Esophagus squamous epithelium (tissue), 5 donors: ENCODE measurements at places on chromosomes 1 and 21.

GRCh38 chr1:53603431-53603830, 135.5 kb downstream of the GLIS1 start:
- no peak for DNase-seq

DNA sequence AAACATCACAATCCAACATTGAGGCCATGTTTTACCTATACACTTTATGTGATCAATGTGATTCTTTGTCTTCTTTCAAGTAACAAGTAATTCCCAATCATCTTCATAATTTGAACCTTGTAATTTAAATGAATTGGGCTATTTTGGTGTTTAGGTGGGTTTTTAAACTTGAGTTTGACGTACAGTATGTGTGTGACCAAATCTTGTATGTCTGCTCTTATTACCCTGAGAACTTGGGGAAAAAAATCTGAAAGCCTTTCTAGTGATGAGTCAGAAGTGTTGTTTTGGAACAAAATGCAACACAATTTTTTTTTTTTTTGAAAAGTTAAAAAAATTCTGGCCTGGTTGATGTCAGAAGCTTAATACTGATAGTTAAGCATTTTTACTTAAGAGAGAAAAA, 68.5 kb downstream of the HHAT start:
- no peak for DNase-seq

DNA sequence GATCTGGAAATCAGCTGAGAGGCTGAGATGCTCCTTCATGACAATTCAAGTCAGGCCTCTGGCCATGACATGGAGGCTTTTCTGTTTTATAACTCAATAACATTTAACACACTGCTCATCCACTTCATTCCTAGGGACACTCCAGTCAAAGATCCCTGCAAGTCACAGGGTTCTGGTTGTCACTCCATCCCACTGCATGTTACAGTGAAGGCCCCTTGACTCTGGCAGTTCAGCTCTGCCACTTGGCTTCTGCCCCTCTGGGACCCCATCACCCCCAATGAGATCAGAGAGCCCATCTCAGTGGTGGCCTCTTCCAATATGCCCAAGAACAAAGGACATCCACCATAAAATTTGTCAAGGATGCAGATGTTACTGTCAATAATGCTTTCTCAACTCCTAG, 10.0 kb upstream of the FAM110D start:
- DNase-seq: no peak

GRCh38 chr1:30447080-30447479, 276.3 kb downstream of the MATN1 start:
- no peak for DNase-seq

DNA sequence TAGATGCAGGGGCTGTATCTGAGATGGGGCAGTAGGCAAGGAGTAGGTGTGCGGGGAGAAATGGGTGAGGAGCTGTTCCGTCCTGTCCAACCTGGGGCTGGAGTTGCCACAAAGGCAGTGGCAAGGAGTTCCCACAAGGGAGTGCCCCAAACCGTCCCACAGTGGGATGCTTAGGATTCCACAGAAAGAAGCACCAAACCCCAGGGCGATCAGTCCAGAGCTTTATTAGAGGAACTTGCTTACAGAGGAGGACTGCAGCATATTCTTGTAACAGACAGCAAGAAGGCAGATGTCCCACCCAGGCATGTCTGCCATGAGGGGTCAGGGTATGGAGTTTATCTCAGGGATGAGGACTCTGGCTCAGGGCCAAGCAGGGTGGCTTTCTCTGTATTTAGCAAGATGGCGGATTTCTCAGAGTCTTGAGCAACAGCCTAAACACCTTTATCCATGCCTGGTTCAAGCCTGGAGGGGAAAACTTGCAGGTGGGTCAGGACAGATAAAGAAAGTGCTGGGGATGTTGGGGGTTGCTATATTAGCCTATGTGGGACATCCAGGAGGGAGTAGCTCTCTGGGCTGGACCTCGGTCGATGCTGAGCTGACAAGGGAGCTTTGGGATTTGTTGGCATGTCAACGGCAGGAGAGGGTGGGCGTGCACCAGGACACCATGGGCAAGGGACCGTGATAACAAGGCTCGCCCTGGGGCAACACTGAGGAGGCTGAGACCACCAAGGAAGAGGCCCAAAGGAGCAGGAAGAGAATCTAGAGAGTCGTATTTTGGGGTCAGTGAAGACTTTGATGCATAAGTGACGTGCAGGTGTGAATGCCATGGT, 32.8 kb downstream of the OBSCN start:
- DNase-seq: no peak

DNA sequence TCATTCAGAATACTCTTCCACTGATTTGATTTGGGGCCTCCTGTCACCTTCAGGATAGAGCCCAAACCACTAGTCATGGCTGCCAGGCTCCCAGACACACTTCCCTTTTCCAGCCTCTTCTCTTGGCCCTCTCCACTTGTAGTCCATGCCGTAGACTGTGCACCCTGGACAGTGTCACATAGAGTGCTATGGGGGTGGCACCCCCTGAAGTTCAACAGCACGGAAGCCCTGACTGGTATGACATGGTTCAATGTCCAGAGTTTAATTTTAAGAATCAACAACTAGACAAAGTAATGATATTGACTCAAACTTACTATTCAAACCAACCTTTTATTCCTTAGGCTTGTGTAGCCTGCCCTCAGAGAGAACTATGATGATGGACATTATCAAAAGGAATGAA, 22.3 kb downstream of the FMO2 start:
- no peak for DNase-seq

DNA sequence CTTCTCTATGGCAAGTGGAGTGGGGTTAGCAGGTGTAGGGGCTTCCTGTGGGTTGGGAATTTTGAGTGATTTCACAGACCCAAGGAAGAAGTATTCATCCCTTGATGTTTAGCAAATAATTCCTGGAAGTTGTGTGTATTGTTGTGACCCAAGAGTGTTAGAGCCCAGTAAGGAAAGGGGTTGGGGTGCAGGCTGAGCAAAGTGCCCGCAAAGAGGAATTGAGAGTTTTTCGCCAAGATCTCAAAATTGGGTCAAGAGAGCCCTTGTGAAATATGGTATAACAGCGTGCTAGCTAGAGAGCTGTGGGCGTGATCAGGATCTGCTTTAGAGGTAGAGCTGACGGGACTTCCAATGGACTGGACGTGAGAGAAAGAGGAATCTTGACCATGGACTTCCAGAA, 73.0 kb upstream of the LAPTM5 start:
- no peak for DNase-seq

- DNase-seq: no peak
These were observed 46.8 kb upstream of the COX20 start for GRCh38 chr1:244788493-244789275.

DNA sequence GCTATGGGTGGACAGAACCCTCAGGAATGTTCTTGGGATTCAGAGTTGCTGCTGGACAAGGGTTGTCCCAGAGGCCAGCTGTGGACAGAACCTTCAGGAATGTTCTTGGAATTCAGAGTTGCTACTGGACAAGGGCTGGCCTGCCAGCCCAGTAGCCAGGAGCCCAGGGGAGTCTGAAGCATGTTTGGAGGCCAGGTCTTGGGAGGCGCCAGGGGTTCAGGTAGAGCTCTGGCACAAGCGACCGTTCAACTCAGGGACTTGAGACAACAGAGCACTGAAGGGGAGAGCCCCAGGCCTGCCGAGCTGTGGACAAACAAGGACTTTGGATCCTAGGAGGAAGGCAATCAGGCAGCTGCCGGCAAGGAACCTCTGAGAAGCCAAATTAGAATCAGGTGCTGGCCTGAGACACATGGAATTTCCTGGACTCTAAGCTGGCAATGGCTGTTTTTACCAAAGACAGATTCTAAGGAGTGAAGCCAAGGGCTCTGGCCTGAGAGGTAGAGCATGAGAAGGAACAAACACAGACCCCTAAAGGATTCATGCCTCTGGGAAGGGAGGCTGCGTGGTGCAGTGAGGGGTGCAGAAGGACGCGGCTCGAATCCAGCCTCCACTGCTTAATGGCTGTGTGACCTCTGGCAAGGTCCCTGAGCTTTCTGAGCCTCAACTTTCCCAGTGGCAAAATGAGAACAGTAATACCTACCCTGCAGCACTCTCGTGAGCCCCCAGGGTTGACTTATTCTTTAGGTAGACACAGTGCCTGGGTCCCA, 13.4 kb downstream of the PLA2G5 start:
- DNase-seq: no peak

- DNase-seq: no peak
These were observed 36.7 kb downstream of the AGL start for GRCh38 chr1:99886841-99887240.

GRCh38 chr1:154895798-154896197, 25.7 kb upstream of the KCNN3 start:
- DNase-seq: no peak

GRCh38 chr21:33975548-33976081, 60.0 kb upstream of the ATP5PO start:
- DNase-seq: no peak

DNA sequence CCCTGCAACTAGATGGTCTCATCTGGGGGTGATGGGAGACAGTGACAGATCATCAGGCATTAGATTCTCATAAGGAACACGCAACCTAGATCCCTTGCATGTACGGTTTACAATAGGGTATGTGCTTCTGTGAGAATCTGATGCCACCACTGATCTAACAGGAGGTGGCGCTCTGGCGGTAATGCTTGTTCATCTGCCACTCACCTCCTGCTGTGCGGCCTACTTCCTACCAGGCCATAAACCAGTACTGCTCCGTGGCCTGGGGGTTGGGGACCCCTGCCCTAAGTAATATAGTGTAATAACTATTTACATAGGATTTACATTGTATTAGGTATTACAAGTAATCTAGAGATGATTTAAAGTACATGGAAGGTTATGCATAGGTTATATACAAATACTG, 134.9 kb downstream of the CLEC20A start:
- no peak for DNase-seq

- DNase-seq: no peak
These were observed 58.7 kb downstream of the KIAA0040 start for GRCh38 chr1:175133673-175134435.

DNA sequence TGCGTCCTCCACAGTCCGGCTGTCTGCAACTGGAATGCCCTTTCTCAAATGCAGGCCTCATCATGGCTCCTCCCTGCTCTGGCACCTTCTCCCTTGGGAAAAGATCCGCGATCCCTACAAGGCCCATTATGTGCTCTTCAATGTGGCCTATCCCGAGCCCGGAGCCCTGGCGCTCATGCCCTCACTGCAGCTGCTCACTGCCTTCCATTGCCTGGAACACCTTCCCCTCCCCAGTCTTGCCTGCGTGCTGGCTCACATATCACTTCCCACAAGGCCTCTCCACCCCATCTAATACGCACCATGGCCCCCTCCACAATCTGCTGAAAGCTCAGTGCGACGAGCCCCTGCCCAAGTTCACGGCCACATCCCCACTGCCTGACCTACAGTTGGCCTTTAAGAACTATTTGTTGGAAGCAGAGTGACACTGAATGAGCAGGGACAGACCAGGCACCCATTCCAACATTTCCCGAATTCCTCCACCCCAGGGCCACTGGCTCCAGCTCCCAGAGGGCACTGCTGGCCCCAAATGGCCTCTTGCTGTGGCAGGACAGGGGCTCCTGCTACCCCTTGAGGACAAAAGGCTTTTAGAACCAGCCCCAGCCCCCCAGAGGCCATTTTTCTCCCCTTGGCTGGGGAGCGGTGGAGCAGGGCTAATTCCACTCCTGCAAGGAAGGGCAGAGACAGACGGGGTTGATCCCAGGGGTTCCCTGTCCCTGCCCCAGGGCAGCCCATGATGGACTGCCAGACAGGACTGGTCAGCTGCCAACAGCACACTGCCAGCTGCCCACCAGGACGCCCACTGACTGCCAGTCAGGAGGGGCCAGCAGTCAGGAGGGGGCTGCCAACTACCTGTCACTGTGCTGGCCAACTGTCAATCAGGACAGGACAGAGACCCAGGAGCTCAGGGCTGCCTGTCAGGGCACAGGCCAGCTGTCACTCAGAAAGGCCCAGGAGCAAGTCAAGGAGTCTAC, 64.8 kb downstream of the DHRS3 start:
- no peak for DNase-seq

- DNase-seq: no peak
These were observed 4.5 kb downstream of the NPL start for GRCh38 chr1:182794091-182794490.

DNA sequence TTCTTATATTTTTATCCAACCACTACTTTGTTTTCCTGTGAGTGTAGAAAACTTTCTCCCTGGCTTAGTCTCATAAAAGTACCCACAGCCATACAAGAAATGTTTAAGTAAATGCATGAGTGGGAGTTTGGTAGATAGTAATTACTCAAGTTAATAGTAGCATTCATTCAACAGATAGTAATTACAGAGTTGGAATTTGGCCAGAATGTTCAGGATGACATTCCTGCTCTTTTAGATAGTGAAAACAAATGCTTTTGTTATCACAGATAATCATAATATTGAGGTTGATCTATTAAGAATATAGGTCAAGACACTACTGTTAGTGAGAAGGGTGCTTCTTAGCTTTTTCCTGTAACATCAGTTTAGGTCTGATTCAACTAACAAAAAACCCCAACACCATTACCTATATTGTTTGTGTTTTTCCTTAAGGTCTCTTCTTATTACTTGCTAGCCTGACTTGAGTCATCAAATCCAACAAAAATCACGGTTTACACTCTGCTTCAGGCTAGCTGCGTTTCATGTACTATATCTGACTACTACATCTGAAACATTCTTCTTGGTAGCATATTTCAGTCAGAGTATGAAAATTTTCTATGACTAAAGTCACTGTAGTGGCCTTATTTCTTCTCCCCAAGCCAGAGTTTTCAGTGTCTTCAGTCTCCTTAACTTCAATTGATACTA, 163.7 kb downstream of the HS2ST1 start:
- DNase-seq: no peak

DNA sequence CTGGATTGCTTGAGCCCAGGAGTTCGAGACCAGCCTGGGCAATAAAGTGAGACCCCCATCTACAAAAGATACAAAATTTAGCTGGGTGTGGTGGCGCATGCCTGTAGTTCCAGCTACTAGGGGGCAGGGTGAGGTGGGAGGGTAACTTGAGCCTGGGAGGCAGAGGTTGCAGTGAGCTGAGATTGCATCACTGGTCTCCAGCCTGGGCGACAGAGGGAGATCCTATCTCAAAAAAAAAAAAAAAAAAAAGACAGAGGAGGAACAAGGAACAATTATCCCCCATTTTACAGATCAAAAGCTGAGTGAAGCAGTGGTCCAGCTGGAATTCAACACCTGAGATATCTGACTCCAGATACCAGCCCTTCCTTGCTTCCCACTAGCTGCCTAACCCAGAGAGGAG, 34.8 kb downstream of the L1TD1 start:
- DNase-seq: no peak

DNA sequence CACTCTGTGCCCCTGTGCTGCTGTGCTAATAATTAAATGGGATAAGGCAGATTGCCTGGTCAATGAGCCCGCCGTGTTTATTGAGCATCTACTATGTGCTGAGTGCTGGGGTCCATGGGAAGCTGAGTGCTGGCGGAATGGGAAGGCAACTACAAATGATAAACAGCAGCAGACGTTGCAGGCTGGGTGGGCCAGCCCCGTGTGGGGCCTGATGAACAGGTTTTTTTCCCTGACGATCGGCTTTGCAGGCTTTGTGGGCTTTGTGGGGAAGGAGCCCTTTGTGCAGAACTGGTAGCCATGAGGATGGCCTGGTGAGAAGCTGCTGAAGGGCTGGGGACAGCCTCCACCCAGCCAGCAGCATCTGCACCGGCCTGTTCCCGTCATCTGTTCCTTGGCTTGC, 3.5 kb downstream of the PDE9A start:
- DNase-seq: no peak
